ENCODE measurements at places on chromosomes 16 and 17.

DNA sequence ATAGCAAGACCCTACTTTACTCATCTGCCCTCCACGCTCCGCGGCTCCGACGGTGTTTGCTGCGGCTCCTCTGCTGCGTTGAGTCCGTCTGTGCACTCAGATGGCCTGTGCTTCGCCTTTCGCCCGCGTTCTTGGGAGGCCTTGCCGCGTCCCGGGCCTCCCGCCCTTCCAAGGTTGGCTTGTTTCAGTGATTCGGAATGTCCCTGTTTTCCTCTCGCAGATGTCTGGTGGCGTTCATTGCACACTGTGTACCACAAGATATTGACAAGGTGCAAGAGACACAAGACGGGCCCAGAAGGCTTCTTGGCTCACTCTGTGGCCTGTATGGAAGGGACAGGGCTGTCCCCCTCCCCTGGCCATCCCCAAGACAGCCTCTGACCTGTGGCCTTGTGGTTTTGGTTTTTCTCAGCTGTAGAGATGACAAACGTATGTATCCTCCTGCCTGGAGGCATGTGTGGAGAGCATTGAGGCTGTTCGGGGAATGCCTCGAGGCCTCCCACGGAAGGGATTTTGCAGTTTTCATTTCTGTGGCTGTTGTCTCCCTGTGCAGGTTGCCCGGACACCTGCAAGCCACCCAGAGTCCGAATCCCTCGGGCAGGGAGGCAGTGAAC, 15.4 kb downstream of the MGRN1 start:
- DNase-seq, result no peak

GRCh38 chr16:88298833-88299745, 83.7 kb upstream of the ZNF469 start:
- no peak for DNase-seq

DNA sequence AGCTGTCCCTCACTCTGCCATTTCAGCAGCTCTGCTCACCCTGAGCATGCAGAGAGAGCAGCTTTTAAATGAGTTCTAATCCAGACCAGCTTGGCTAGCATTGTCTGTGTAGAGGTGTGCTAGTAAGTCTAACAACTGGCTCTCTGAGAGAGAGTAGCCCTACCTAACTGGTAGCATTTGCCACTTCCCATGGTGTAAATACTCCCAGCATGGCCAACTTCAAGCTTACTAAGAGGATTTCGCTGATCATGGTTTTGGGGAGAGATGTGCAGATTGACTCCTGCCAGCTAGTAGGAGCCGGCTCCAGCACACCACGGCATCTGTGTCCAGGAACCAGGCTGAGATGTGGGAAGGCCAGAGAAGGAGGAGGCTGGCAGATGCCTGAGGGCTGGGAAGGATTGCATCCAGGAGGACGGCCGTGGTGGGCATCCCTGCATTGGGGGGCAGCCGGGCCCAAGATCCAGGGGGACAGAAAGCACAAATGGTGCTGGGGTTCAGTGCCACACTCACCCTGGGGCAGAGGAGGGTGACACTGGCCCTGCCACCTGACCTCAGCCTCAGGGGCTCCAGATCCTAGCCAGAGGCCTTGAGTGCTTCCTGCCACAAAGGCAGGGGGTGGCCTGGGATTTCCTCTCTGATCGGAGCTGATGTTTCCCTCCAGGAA, 394.9 kb upstream of the TNRC6C start:
- no peak for DNase-seq

GRCh38 chr16:81716478-81717225, 62.4 kb upstream of the PLCG2 start:
- no peak for DNase-seq

- DNase-seq, result no peak
These were observed at the start of gene NAGLU for GRCh38 chr17:42536048-42536371. NAGLU (plus strand) TSS chr17:42536241; CDS start chr17:42536273, 32 bp downstream.

GRCh38 chr16:86432691-86433090, 77.6 kb upstream of the FOXF1 start:
- no peak for DNase-seq

GRCh38 chr17:48392857-48393256, 37.2 kb downstream of the SKAP1 start:
- no peak for DNase-seq

DNA sequence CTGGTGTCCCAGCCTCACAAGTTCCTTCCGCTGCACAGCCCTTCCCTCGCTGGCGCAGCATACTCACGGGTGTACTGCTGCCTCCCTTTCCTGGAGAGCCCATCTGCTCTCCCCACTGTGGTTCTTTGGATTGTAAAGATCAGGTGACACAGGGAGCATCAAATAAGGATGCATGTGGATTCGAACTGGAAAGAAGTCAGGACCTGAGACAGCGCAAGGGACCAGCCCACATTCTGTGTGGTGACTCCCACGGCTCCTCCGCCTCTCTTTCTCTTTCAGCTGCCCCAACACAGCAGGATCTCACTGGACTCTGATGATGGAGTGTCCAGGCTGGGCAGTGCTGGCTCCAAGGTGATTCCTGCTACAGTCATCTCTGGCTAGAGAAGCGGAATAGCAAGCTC, 8.1 kb downstream of the LDAF1 start:
- no peak for DNase-seq

DNA sequence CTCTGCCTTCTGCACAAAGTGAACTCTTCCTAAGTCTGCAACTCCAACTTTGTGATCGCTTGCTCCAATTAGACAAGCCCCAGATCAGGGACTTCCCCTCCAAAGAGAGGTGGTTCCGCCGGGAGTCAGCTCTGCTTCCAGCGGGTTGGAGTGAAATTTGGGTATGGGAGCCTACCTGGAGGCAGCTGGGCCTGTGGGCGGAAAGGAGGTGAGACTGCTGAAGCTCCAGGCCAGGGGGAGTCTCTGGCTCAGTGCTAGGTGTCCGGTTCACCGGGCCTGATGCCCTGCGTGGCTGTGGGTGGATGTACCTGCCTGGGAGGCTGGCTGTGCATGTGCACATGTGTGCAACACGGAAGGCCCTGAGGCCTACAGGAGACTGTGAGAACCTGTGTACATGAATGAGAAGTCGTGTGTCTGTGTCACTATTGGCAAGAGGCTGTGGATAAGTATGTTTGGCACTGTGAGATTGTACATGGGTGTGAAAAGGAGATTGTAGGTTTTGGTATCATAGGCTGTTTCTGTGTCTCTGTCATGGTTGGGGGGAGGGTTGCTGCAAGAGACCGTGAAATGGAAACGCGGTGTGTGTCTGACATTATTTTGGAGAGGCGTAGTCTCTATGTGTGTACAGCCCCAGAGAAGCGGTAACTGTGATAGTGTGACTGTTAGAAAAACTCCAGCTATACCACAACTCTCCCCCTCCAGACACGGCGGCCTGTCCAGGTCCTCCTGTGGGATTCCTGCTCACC, 4.2 kb downstream of the LHX1 start:
- DNase-seq, result no peak

DNA sequence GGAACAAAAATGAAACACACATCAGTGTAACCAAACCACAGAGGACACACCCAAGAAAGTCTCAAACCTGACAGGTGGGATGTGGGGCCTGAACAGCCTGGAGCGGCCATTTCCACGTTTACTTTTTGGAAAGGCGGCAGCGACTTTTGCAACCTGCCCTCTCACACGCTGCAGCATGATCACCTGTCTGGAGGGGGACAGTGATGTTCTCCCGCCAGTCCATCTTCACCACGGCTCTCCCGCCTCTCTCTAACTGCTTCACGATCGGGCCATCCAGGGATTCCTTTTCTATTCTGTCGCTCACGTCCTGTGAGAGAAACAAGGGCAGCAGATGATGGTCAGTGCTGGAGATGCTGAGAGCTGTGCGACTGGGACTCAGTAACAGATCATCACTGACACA, 24.7 kb upstream of the ICAM2 start:
- no peak for DNase-seq

- DNase-seq, result no peak
These were observed 83.0 kb downstream of the ABCC1 start for GRCh38 chr16:16032271-16032979.

GRCh38 chr16:89292443-89293078, 75.1 kb downstream of the ZNF778 start:
- no peak for DNase-seq

DNA sequence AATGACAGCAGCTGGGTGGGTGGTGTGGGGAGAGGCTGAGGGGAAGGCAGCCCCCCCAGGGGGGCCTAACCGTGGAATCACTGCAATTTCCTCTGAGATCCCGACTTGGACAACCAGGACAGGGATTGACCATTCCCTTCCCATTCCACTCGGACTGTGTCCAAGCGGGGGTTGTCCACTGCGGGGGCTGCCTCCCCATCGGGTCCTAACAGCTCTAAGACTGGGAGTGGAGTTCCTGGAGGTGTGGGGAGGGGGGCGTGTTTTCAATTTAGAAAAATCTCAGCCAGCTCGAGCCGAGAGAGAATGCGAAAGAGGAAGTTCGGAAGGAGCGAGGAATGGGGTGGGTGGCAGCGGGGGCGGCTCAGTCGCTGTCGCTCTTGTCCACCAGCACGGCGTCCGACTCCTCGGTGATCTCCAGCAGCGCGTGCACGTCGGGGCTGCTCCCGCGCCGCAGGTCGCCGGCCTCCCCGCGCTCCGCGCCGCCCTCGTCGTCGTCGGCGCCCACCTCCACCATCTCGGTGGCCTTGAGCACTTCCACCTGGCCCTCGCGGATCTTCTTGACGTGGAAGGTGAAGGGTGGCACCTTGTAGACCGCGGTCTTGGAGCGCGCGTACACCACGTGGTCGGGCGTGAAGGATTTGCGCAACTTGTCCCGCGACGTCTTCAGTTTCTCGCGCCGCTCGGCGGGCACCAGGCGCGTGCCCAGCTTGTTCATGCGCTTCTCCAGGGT, 16.2 kb upstream of the STAT3 start:
- no peak for DNase-seq

DNA sequence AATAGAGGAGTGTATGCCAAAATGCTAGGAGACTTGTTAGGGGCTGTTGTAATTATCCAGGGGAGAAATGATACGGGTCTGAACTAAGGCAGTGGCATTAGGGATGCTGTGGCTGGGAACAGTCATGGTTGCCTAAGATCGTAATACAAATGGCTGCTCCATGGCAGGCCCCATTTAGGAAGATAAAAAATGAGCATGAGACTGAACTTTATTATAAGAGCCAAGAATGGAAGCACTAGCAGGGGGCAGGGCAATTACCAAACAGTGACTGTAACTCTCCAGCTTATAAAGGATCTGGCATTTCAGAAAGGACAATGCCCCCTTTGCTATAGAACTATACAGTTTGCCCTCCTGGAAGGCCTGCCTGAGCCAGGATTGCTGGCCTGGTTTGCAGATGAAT, 503.3 kb upstream of the CDH5 start:
- DNase-seq, result no peak

DNA sequence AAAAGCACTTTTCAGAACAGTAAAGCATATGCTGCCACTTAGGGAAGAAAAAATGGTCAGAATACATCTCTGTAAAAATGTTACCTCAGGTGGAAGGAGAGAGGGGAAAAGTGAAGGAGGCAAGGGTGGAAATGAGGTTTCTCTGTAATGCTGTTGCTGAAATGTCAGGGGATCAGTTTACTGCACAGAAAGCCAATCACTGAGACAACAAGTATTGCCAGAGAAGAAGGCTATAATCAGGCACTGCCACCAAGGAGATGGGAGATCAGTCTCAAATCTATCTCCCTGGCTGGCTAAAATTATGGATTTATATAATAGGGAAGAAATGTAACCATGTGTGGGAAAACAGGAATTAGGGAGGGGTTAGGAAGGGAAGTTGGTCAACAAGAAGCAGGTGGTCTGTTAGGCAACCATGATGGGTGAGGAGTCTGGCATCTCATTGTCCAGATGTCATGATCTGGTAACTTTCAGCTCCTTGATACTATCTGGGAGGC, 27.7 kb upstream of the GUCY2D start:
- no peak for DNase-seq

DNA sequence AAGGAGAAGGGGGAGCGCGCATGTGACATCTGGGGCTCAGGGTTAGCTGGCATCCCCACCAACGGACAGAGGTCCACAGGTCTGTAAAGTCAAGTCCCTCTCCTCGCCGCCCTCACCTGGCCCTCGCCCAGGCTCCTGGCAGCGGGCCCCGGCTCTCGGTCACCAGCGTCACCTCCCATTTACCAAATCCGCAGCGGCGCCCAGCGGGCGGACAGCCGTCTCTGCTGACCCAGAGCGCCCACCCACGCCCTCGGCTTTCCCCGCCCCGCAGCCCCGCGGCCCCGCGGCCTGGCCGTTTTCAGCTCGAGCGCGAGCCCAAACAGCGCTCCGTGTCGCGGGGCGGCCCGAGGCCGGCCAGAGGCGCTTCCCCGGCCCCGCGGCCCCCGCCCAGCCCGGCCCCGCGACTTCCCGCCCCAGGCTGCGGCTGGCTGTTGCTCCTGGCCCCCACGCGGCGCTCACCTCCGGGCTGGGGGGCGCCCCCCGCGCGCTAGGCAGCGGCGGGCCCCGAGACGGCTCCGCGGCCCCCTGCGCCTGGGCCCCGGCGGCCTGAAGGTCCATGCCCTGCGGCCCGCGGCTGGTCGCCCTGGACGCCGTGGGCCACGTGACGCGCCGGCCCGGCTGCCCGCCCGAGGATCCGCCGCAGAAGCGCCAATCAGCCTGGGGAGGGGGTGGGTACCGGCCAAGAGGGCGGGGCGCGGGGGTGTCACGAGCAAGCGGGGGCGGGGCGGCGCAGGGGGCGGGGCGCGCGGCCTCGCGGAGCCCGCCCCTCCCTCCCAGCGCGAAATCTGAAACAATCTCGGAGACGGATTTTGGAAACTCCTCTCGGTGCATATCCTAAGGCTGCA, at the start of gene COPRS:
TSS of gene COPRS (minus strand) at position 603 of the 845 bp plus-strand sequence. CDS start at position 558, 45 bp downstream.
- DNase-seq, result no peak

- no peak for DNase-seq
These were observed 23.2 kb downstream of the COIL start for GRCh38 chr17:56937687-56938086.

DNA sequence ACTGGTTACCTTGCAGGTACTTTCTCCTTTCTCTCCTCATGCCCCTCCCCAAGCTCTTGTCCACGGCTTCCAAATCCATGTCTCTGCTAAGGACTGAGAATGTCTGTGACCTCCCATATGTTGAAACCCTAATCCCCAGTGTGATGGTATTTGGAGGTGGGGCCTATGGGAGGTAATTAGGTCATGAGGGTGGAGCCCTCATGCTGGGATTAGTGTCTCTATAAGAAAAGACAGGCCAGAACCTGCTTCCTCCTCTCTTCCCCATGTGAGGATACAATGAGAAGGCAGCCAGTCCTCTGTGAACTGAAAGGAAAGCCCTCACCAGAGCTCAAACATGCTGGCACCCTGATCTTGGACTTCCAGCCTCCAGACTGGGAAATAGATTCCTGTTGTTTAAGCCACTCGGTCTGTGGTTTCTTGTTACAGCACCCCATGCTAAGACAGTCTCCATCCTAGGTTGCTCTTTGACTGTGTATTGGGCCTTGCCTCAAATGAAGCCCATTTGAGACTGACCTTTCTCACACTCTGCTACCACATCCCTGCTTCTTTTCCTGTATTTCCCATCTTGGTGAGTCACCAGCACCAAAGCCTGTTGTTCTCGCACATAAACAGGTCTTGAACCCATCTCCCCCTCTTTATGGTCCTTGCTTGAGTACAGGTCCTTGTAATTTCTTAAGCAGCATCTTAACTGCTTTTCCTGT, 135.0 kb downstream of the CDK5R1 start:
- DNase-seq, result no peak

GRCh38 chr17:2081564-2081963, 26.7 kb downstream of the HIC1 start:
- DNase-seq, result no peak
